ENCODE measurements at places on chromosomes 16 and 17. TPM values are rescaled to one million over a fixed set of nuclear protein-coding genes. Genes with fewer than 3 reads are reported as not detected.

- no peak for DNase-seq
Measured at GRCh38 chr17:66739553-66739952, 95.4 kb upstream of the CACNG5 start.

GRCh38 chr16:26709175-26709574 is 357.6 kb upstream of the C16orf82 start:
- no peak for DNase-seq

DNA sequence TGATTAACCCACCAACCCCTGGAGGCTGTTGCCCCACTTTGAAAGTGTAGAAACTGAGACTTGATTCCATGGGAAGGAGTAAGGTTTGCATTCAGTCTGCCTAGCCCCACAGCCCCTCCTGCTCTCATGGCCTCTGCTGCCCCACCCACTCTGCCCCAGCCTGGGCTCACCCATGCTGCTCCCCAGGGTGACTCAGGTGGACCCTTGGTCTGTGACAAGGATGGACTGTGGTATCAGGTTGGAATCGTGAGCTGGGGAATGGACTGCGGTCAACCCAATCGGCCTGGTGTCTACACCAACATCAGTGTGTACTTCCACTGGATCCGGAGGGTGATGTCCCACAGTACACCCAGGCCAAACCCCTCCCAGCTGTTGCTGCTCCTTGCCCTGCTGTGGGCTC is 6.5 kb downstream of the PRSS41 start:
- DNase-seq, result no peak

- no peak for DNase-seq
Measured at GRCh38 chr16:12184419-12184917, 207.9 kb downstream of the SNX29 start.

The CCL2 gene
- not detected for polyA plus RNA-seq
